ENCODE measurements at places on chromosomes 11 and 22.
A peak's percentile ranks its signal among the peaks of the same experiment; 100 is the strongest.

GRCh38 chr11:13291361-13291760 is 13.8 kb downstream of the BMAL1 start:
- no peak for DNase-seq

- no peak for DNase-seq
Measured at GRCh38 chr22:26043031-26043430, 126.2 kb upstream of the SEZ6L start.

DNA sequence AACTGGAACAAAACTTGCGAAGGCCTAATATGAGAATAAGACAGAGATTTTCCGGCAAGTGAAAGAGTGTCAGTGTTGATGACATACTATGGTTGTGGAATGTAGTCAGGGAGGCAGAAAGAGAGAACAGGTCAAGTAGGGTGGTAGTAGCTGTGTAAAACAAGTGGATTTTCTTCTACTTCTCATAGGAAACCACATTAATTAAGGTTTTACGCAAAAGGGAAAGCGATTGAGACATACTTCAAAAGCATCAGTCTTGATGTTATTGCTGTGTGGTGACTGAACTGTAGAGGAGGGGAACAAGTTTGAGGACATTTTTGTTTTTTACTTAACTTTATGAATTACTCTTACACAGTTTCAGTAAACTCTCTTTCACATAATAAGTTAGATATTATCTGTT is 186.0 kb upstream of the CNTN5 start:
- DNase-seq = no peak

DNA sequence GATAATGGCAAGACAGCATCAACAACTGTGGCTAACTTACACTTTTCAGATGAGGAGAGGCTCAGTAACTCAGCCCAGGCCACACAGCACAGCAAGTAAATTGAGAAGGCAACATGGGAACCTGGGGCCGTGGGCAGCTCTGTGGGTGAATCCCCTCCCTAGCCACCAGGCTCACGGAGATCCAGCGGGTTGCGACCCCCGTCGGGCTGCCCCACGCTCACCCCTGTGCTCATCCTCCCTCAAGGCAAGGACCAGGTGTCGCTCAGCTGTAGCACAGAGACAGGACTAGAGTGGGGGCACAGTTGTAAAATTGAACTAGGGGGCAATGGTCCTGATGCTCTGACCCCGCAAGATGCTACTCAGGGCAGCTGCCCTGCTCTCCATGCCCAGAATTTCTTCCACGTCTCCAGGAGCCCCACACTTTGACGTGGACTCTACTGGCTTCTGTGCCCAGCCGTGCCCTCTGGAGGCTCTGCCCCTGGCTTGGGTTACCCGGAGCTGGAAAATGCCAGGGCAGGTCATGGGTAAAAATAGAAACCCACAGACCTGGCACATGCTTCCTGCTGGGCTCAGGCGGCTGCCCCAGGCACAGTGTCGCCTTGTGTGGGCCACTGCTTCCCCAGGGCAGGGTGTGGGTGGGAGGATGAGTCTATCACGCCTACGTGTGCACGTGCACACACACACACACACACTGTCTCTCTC is 9.0 kb downstream of the TUBA8 start:
- no peak for DNase-seq

DNA sequence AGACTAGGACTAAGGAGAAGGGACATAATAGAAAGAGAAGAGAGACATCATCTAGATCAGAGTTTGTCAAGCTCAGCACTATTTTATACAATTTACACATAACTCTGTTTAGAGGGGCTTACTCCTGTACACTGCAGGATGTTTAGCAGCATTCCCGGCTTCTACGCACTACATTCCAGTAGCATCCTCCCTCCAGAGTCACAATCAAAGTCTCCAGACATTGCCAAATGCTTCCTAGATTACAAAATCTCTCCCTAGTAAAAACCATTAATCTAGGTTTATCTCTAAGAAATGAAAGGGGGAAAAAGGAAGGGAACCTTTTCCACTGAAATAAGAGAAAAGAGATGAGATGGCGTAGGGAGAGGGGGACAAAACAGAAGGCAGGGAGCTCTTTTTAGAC is 4.0 kb downstream of the USP28 start:
- peak; percentile 1 for DNase-seq
